ENCODE measurements at places on chromosomes 4 and X.

DNA sequence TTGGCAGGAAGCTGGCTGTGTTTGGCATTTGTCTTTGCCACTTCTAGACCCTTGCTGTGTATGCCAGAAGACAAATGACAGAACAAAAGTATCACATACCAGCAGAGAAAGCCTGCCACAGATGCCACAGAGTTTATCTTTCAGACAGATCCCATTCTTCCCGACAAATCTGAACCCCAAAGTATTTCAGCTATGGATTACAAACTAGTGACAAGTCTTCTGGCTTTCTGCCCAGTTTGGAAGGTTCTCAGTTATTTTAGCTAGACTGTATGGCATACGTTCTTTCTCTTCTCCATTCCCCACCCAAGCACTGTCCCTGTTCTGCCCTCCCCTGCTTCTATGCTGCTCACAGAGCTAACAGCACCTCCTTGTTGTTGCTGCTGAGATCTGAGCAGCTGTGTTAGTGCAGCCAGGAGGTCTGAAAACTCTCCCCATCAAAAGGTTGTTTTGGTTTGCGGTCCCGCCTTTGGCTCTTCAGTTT lies 236.7 kb downstream of the FRAS1 start:
- peak; percentile 97 for DNase-seq

DNA sequence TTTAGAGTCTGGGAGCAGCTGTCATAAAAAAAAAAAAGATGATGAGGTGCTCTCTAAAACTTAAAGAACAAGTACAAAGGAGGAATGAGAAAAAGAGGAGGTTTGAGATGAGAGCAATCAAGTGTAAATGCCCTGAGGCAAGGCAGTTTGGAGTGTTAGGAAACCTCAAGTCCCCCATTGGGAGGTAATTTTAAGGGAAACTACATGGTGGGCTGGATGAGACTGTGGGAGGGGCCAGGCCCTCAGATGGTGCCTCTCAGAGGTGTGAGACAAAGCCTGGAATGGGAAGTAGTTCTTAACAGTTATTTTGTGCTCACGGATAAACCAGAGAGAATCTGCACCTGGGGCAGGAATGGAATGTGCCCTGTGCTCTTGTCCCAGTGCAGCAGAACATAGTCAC lies 1.9 kb upstream of the MAGEB3 start:
- no peak for DNase-seq

- no peak for DNase-seq
Measured at GRCh38 chrX:30992381-30992904, 79.4 kb downstream of the FTHL17 start.

- DNase-seq, result no peak
Measured at GRCh38 chr4:75172551-75172950, 239.6 kb downstream of the PARM1 start.

DNA sequence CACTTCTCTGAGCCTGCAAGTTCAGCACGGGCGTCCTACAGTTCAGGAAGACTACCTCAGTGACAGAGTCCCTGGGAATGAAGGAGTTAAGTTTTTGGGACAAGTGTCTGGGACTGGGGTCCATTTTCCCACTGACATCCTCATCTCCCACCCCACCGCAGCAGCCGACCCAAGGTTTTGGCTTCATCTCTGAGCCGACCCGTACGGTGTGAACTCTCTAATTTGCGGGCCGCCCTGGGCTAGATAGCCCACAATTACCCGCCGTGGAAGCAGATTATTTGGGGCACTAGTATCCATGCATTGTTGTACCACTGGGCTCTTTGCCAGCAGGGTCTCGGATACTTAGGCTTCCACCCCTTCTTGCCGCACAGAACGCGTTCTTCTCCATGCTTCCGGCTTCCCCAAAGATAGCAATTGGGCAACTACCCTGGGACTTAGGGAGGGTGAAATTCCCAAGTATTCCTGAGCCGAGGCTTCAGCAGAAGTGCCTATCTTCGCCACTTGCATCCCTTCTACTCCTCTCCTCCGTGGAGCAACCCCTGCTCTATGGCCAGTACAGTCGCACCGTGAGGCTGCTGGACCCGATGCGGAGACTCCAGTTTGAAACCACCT lies 2.4 kb downstream of the IL1RAPL2 start:
- DNase-seq, result no peak

GRCh38 chr4:83231620-83232076 lies 53.0 kb downstream of the COQ2 start:
- DNase-seq, result peak; percentile 78

GRCh38 chr4:168558599-168558998 lies 61.7 kb downstream of the PALLD start:
- peak; percentile 68 for DNase-seq

DNA sequence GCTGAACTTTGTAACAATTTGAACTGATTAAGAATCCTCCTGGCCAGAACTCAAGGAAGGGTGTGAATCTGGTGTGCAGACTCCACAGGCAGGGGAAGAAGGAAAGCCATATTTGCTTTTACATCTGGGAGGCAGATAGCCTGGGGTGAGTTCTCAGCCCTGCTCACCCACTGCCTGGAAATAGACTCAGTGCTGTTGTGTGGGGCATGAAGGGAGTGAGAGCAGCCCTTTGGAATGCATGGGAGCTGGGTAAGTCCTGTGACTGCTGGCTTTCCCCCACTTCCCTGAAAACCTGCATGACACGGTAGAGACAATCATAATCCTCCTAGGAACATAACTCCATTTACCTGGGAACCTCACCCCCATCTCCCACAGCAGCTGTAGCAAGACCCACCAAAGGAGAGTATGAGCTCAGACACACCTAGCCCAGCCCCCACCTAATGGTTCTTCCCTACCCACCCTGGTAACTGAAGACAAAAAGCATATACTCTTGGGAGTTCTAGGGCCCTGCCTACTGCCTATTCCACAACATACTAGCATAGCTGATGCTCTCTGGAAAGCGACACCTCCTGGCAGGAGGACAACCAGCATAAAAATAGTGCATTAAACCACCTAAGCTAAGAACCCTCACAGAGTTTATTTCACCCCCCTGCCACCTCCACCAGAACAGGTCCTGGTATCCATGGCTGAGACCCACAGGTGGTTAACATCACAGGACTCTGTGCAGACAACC lies 59.3 kb upstream of the UBQLN2 start:
- peak; percentile 16 for DNase-seq

GRCh38 chr4:80305466-80305865 lies 30.1 kb upstream of the CFAP299 start:
- peak; percentile 84 for DNase-seq

GRCh38 chrX:73668779-73669178 lies 105.8 kb downstream of the CHIC1 start:
- no peak for DNase-seq

DNA sequence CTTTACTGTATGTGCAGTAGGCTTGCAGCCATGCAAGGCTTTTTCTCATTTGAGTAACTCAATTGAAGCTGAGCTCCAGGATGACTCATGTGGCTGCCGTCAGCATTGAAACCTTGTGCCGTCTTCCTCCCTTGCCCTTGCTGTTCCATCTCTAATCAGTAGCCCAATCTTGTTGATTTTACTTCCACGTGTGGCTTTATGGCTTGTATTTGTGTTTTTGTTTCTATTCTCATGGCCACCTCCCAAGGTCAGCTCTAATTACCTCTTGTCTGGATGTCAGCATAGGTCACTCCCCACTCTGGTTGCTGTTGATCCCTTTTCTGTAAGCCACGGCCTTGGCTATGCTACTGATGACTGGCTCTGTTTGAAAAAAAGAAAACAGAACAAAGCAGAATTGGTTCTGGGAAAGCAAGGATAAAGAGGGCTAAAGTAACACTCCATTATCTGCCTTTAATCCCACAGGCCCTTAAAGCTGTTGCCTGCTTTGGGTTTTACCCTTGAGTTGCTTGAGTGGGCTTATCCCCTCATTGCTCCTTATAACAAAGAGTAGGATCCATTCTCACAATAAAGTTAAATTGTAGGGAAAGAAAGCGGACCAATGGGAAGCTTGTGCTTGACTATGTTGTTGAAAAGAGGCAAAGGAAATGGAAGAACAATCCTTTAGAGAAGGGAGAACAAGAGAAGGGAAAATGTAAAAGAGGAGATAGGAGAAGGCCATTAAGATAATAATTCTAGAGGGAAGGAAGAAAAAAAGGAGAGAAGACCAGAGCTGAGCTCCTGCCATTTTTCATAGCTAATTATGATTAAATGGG lies 173.9 kb upstream of the PGRMC2 start:
- peak; percentile 83 for DNase-seq

- DNase-seq, result no peak
Measured at GRCh38 chr4:94141001-94141400, 66.7 kb upstream of the SMARCAD1 start.

DNA sequence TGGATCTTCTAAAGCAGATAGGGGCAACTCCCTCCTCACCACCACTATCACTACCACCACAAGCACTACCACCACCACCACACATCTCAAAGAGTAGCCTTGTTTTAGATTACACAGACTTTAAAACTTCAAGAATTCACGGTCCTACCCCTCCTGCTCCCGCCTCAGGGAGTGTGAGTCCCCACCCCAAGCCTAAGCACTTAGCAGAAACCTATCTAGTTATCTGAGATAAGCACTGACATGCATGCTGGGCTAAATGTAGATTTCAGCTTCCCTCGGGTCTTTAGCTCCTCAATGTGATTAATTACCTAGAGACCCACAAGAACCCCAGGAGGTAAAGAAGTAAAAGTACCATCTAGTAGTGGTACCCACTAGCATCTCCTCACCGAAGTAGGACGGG lies 775 bp downstream of the AMOT start:
- DNase-seq, result no peak

DNA sequence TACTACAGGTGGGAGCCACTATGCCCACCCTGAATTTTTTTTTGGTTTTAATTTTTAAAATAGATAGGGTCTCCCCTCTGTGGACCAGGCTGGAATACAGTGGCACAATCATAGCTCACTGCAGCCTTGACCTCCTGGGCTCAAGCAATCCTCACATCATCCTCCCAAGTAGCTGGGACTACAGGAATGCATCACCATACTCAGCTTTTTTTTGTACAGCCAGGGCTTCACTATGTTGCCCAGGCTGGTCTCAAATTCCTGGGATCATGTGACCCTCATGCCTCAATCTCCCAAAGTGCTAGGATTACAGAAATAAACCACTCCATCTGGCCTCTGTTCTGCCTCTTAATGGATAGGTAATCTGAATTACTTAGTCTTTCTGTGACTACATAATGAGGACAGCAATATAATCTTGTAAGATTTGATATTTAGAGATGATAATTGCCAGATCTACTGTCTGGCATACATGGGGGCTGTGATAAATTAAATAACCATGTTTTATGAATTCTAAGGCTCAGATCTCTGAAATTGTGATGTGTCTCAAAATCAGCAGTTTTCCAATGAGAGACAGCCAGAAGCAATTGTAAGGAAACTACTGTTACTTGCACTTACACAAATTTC lies 26.7 kb downstream of the PDS5A start:
- peak; percentile 15 for DNase-seq

- no peak for DNase-seq
Measured at GRCh38 chr4:60723796-60724195, 476.3 kb upstream of the ADGRL3 start.

DNA sequence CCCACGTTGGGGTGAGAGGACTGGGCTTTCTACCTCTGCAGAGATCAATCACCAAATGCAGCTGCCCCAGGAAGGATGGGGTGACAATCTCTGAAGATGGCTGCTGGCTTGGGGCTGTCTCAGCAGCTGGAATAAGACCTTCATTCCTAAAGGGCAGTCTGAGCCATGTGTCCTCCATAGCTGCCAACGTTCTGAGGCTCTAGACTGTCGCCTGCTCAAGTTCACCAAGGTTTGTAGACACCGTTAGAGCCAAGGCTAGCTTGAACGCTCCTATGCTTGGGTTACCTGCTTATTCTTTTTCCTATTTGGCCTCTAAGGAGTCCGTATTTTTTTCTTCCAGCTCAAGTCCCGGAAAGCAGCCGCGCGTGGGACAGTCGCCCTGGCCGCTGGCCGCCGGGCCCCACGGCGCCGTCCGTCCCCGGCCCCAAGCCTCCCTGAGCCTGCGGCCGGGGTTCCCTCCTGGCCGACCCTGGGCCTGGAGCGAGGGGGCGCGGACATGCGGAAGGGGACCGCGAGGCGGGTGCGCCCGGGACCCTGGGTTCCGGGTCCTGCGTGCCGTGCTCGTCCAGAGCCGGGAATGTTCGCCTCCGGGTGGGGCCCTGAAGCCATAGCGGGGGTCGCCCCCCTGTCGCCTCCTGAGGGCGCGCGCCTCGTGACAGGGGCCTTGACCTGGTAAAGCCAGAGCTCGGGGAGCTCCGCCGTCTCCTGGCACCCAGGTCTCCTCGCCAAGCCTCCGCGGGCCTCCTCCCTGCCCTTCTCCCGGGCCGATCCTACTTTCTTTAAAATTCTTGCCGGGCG lies 23.3 kb downstream of the MRFAP1 start:
- no peak for DNase-seq

DNA sequence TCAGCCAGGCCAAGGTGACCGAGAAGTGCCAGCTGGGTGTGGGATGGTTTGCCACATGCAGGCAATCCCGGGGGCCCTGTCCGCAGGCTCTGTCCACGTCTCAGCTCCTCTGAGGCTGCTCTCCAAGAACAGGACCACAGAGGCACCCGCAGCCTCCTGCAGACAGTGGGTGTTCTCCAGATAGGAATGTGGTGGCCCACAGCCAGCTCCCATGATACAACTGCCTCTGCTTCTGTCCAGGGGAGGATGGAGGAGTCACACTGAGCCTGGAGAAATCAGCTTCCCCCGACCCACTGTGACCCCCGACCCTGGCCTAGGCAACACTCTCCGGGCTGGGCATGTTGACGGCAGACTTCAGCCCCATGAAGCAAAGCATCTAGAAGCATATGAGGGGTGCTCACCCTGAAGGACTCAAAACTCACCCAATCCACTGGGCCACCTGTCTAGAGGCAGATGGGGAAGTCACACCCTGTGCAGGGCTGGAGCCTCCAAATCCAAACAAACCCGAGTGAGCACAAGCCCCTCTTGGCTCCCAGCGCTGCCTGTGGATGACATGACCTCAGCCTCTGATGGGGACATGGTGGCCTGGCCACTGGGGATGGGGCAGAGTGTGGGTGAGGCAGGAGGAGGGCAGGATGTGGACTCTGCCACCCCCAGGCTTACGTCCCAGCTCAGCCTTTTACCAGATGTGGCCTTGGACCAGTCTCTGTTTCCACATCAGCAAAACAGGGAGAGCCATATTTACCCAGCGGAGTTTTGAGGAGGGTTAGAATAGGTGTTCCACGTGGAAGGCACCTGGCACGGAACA lies 102.3 kb downstream of the PSAPL1 start:
- DNase-seq, result peak; percentile 75

- DNase-seq, result no peak
Measured at GRCh38 chr4:80268936-80269335, 2.5 kb downstream of the FGF5 start.

- no peak for DNase-seq
Measured at GRCh38 chr4:93416344-93417128, 412.0 kb upstream of the ATOH1 start.

GRCh38 chr4:185774845-185775680 lies 36.9 kb downstream of the SORBS2 start:
- DNase-seq, result peak; percentile 93

GRCh38 chr4:107845681-107846080 lies 20.9 kb downstream of the SGMS2 start:
- no peak for DNase-seq

GRCh38 chr4:15286041-15286440 lies 141.8 kb upstream of the C1QTNF7 start:
- no peak for DNase-seq

GRCh38 chr4:31343061-31343460 lies 622.9 kb downstream of the PCDH7 start:
- no peak for DNase-seq

GRCh38 chrX:56232221-56233082 lies at the start of gene KLF8:
KLF8 (plus strand) TSS chrX:56232356; CDS start chrX:56233335, 979 bp downstream.
- no peak for DNase-seq

All from AG10803 (cell line).